ENCODE measurements at places on chromosomes 2 and 18.

- DNase-seq: no peak
Observed at GRCh38 chr2:179059026-179059700, 9.2 kb upstream of the CCDC141 start.

- DNase-seq: no peak
Observed at GRCh38 chr2:20391951-20392699, 41.5 kb upstream of the PUM2 start.

DNA sequence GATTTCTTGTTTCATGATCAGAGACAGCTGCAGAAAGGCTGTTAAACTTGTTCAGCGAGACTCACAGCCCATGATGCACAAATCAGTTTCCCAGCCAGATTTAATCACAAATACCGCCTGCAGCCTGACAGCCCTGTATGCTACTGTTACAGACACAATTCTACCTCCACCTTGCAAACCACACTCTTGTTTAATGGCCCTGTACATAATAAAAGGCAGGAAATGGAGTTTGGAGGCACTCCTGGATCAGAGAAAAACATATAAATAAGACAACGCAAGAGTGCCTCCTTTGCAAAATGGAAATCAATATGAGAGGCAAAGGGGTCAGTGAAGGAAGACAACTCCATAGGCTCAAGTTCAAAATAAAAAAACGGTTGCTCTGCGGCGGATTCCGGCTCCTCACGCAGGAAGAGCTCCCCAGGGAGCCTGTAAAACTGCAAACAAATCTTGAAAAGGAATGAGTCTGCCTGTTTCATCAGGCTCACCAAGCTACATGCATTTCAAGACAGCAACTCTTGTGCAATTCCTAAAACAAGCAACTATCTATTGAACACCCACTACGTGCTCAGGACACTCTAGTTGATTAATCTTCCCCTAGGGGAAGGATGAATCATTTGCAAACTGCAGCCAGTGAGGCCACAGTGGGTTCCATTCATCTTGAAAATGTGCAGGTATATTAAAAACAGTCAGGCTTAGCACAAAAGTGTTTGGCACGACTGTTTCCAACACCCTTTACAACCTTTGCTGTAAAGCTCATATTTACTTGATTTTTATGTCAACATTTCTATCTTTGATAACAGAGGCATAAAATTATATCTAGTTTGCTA, 37.5 kb downstream of the TBC1D8 start:
- peak; percentile 58 for DNase-seq

DNA sequence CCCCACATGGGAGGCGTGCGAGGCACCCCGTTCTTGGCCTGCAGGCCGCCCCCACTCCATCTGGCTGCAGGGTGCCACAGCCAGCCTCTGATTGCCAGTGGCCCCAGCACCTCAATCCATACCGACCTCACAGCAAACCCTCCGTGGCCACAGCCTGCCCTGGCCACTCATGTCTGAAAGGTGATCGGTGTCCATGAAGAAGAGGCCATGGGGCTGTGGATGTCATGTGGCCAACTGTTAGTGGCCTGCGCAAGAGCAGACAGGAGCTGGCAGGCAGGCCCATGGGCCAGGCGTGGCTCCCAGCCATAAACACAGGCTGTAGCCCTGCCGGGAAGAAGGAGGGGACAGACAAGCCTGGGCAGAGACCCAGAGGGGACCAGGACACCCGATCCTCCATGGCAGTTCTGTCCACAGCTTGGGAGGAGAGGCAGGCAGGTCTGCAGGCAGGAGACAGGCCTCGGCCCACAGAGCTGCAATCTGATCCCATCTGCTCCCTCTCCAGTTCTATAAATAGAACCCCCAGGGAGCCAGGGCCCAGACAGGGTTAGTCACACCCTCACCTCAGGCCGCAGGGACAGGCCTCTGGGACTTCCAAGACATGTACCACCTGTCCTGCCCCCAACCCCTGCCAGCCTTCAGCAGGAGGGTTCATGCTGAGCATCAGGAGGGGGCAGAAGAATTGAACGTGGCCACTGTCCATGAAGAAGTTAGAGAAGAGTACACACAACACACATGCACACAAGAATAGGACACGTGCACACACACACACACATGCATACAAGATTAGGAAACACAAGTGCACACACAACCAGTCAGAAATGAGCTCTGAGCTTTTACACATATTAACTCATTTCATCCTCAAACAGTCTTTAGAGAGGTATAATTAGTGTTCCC, 16.9 kb downstream of the STEAP3 start:
- peak; percentile 26 for DNase-seq

- DNase-seq: no peak
Observed at GRCh38 chr18:48803518-48803917, 147.2 kb downstream of the SMAD7 start.

DNA sequence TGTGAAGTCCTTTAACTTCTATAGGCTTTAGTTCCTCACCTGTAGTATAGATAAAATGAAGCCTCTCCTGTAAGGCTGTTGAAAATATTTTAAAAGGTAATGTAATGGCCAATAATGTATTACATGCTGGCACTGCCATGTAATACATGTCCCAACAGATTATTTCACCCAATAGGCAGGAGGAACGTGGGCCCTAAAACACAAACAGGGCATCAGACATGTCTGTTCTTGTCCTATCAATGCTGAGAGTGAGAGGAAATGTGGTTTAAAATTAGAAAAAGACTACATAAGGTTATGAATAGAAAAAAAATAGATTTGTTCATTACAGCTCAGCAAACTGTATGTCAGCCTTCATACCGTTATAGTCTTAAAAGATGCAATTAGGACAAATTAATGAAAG, 492.7 kb upstream of the DDX18 start:
- DNase-seq: no peak

- DNase-seq: no peak
Observed at GRCh38 chr2:10781746-10782145, 30.8 kb downstream of the PDIA6 start.

- DNase-seq: no peak
Observed at GRCh38 chr2:101125374-101125773, 25.8 kb downstream of the TBC1D8 start.

DNA sequence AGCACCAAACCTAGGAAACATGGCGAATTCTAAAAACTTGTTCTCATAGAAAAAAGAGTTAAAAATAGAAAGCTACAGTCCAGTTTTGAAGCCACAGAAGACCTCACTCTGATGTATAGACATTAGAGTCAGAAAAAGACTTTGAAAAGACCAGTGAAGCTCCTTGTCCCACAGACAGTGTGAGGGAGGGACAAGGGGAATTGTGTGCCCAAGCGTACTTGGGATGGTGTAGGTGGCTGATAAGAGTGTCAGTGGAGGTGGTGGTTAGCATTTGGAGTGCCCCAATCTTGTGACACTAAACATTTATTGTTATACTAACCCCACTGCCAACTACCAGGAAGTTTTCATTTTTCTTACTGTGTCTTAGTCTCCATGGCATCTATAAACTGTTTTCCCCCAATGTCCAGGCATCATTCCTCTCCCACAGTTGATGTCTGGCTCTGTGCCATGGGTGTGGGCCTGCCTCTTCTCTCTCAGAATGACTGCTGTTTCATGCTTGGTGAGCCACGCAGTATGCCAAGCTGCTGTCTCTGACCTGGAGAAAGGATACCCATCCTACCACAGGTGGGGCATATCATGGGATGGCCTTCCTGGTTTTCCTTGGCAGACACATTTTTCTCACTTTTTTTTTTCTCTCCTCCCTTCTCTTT, 161.4 kb downstream of the RPIA start:
- no peak for DNase-seq

Measured in eye (tissue), 1 donor.